Fibroblast of the aortic adventitia (primary cell): ENCODE measurements at places on chromosomes 16 and 17.

- peak; percentile 59 for DNase-seq
Measured at GRCh38 chr17:49193513-49194296, 16.7 kb downstream of the GNGT2 start.

- no peak for DNase-seq
Measured at GRCh38 chr17:76153202-76153601, 12.2 kb upstream of the FOXJ1 start.

- DNase-seq = no peak
Measured at GRCh38 chr17:68004201-68004600, 7.9 kb upstream of the C17orf58 start.

GRCh38 chr17:38544839-38545209 lies 60.9 kb downstream of the SRCIN1 start:
- no peak for DNase-seq

DNA sequence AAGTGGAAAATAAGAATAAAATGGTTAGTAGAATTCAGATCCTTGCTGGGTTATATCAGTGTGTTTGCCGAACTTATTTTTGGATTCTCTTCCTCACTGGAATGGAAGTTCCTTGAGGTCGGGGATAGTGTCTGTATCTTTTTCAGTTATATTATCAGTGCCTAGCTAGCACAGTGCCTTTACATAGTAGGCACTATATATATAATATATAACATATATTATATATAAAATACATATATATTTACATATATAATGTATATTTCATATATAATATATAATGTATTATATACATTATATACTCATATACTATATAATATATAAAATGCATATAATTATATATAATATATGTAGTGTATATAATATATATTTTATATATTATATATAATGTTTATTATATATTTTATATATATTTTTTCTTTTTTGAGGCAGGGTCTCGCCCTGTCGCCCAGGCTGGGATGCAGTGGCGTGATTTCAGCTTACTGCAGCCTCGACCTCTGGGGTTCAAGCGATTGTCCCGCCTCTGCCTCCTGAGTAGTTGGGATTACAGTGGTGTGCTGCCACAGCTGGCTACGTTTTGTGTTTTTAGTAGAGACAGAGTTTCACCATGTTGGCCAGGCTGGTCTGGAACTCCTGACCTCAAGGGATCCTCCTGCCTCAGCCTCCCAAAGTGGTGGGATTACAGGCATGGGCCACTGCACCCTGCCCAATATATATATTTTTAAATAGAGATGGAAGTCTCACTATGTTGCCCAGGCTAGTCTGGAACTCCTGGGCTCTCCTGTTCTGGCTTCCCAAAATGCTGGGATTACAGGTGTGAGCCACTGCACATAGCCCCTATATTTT lies 3.2 kb downstream of the NFATC3 start:
- no peak for DNase-seq

DNA sequence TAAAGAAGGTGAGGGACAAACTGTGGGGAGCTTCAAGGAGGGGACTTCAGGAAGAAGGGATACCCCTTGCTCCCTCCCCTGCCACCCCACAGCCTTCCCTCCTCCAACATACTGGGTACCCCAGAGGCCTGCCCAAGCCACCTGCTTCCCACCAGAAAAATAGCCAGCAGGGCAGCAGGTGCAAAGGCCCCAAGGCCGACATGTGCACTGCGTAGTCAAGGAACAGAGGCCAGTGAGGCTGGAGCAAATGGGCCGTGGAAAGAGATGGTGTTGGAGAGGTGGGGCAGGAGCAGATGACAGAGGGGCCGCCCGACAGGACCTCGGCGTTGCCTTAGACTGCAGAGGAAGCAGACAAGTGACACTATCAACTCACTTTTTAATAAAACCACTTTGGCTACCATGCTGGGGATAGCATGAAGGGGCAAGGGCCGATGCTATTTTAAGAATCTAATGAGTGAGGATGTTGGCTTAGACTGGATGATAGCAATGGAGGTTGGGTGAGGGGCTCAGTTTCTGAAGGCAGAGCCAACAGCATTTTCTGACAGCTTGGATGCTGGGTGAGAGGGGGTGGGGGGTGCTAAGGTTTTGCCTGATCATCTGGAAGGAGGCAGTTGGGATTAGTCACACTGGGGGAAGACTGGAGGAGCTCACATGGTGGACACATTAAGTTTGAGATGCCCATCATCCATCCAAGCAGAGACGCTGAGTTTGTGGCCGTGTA lies 72.8 kb upstream of the TOB1 start:
- DNase-seq = no peak

DNA sequence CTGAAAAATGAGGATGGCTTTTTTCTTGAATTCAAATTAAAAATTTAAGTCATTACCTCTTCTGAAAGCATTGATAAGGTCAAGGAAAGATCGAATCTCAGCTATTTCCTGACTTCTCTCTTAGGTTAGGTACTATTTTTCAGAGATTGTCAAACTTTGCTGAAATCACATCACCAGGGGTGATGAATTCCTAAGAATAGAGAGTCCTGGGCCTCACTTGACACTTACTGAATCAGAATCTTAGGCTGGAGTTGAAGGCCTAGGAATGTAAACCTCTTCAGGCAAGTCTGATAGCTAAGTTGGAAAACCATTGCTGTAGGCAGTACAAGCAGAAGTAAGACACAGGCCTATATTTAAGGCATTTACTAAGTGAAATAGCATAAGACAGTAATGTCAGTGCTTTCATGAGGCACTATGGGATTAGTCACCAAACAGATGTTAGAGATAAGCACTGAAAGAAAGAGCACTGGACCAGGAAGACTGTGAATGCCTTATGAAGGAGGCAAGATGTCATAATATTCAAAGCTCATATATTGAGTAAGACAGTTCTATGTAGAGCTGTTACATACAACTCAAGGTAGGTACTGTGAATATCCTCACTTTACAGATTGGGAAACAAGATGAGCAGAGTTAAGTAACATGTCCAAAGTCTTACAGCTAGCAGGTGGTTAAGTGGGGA lies 21.5 kb downstream of the DCAF7 start:
- DNase-seq = peak; percentile 83

DNA sequence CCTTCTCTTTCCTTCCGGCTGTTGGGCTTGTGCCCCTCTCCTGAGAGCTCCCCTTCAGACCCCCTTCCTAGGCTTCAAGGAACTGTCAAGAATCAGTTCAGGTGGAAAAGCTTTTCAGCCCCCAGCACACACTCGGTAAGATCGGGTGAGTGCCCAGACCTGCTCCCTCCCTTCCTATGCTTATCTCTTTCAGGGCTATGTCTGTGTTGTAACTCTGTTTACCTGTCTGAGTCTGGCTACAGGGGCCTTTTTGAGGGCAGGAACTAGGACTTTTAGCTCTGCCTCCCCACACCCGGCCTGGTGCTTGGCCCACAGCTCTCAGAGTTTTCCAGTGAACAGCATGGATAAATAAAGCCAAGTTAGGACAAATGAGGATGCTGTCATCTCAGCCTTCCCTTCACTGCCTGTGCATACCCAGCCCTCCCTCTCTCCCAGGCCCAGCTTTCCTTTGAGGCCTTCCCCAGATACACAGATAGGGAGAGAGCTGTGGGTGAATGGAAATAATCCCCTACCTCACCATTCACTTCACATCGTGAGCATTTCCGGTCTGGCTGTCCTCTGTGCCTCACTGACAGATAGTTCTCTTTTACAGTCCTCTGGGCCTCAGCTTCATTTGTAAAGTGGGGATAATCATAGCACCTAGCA lies 5.7 kb upstream of the MRPS23 start:
- no peak for DNase-seq
